ENCODE measurements at places on chromosomes 1 and 21.

DNA sequence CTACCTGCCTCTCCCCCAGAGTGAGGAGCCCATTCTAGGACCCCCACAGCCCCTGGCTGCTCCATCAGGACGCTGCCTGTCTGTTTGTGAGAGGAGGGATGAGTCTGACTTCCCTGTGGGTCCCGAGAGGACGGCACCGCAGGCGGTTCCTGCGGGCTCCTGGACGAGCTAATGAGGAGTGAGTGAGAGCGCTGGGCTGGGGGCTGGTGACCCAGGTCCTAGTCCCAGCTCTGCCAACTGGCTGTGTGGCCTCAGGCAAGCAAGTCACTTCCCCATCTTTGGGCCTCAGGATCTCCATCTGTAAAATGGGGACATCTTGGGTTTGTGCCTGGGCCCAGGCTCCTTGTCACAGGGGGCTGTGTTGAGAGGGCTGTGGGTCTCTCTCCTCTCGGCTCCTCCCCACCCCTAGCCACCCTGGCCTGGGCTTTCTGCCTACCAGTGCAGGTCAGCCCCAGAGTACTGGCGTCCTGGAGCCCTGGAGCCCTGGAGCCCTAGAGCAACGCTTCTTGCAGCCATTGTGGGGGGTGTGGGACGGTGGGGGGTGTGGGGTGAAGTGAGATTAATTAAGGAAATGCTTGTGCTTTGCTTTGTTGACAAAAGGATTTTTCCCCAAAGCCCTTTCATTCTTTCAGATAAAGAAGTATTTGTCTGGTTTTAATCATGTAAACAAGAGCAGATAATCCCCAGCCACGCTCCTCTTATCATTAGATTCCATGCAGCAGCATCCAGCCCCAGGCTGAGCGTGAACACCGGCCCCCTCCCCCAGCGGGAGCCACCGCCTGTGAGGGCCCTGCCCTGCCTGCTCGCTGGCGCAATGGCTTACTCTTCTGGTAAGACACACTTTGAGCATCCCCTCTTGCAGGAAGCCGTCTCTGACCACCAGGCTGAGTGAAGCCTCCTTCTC, 26.8 kb downstream of the SLC1A7 start:
- peak; percentile 62 for DNase-seq

- DNase-seq: no peak
These were observed 37.7 kb upstream of the IGSF21 start for GRCh38 chr1:18069903-18070302.

GRCh38 chr1:173413271-173413707, 63.8 kb upstream of the PRDX6 start:
- no peak for DNase-seq

- no peak for DNase-seq
These were observed 53.1 kb downstream of the S100B start for GRCh38 chr21:46551636-46552241.

- no peak for DNase-seq
These were observed 86.8 kb downstream of the C21orf91 start for GRCh38 chr21:17732306-17732705.

DNA sequence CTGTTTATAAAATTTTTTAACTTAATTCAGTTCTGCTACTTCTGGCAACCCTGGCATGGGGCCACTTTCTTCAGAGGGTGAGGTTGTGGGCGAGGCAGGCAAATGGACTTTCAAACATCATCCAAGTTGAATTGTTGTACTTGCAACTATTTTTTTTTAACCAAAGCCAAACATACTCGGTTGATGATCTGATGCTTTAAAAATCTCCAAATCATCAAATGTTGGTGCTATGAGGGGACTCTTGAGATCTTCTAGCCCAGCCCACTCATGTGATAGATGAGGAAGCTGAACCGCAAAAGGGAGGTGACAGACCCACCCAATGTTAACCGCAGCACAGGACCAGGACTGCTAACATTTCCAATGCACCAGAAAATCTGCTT, 6.7 kb downstream of the SLC1A7 start:
- DNase-seq: no peak

DNA sequence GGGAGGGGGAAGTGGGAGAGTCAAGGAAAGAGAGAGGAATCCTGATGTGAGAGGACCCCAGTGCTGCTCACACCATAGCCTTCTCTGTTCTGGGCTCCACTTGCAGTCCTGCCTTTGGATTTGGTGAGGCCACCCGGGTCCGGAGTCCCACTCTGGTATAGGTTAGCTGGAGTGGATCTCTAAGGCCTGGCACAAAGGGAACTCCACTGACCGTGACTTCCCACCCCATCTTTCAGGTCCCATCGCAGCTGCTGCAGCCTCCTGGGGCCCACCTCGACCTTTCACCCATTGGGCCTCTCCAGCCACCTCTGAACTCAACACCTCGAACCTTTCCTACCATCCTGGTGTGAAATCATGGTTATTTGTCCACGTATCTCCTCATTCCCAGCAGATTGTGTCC, 324.4 kb downstream of the MATN1 start:
- peak; percentile 5 for DNase-seq

DNA sequence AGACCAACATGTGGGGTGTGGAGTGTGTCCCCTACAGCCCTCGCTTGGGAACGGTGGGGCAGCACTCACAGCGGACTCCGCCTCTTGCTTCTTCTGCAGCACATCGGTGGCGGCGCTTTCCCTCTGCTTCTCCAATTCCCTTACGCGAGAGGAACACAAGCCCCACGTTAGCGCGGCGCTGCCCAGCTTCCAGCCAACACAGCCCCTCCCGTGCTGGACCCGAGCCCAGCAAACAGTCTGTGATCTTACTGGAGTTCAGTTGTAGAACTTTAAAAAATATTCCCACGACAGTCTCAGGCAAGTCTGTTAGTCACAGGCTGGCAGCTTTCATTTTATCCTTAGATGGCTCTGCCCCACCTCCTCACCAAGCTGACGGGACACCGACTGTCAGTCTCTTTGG, 13.6 kb downstream of the THAP3 start:
- no peak for DNase-seq

GRCh38 chr1:111517469-111518225, 14.2 kb upstream of the ADORA3 start:
- DNase-seq: no peak

DNA sequence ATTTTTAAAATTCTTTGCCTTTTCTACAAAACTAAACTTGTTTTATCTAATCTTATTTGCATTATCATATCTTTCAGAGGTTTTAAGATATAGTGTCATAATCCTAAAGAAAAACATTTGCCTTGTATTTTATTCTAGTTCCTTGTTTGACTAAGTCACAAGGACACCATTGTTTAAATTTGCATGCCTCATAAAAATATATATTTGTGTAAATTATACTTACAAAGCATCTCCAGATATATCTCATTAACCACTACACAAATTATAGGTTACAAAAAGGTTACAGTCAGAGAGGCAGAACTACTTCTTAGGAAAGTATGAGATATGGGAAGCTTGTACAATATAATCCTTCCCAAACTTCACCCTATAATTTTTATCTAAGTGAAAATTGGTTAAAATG, 4.2 kb upstream of the RGS13 start:
- no peak for DNase-seq

DNA sequence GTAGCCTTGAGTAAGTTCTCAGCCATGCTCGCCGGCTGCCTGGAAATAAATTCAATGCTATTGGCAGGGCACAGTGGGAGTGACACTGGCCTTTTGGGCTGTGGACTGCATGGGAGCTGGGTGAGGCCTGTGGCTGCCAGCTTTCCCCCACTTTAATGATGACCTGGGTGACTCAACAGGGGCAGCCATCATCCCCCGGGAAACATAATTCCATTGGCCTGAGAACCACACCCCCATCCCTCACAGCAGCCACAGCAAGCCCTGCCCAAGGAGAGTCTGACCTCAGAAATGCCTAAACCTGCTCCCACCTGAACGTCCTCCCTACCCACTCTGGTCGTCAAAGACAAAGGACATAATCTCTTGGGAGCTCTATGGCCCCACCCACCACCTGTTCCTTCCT, 384.0 kb downstream of the LTN1 start:
- no peak for DNase-seq

- no peak for DNase-seq
These were observed 89.3 kb downstream of the PHTF1 start for GRCh38 chr1:113669988-113670387.

DNA sequence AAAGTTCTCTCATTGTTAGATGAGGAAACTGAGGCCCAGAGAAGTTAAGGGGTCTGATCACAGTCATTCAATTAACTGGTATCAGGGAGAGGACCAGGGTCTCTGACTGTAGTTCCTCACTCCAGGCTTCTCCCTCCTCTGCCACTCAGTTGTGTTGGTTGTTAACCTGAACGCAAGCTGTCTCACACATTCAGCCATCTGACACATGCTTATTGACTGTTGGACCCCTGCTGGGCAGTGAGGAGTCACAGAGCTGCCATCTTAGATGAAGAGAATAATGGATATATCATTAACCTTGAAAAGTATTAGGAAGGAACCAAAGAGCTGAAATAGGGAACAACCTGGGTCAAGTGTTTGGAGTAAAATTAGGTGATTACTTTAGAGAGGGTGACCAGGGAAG, 194.8 kb downstream of the ZZZ3 start:
- DNase-seq: no peak

GRCh38 chr1:15323989-15324868, 77.2 kb downstream of the FHAD1 start:
- peak; percentile 75 for DNase-seq

- peak; percentile 38 for DNase-seq
These were observed 31.0 kb downstream of the TNNT2 start for GRCh38 chr1:201346337-201346939.

- DNase-seq: no peak
These were observed 10.1 kb downstream of the RAB7B start for GRCh38 chr1:205993068-205993467.

DNA sequence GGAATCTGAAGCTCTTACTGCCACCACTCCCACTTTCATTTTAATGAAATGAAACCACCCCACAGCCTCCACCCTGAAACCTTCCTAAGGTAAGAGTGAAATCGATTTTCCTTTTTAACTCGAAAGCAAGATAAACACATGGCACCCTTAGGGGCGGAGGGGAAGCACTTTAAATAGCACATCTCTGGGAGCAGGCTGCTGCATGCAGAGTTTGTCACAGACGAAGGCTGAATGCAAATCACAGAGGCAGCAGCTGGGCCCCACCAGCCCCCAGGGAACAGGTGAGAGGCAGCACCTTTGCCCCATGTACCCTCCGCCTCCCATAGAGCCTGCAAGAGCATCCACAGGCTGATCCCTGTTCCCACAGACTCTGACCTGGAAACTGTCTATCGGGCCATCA, 60.0 kb upstream of the GRIK3 start:
- no peak for DNase-seq

DNA sequence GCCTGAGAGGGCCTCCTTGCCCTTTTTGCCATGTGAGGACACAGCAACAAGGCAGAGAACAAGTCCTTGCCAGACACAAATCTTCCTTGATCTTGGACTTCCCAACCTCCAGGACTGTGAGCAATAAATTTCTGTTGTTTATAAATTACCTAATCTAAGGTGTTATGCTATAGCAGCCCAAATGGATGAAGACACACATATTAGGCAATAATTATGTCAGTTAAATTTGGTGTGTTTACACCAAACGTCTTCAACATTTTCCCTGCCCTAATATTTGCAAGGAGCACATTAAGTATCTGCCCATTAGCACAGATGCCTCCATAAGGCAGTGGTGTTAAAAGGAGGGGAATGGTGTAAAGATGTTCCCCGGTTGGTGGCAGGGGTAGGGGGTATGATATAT, 94.8 kb downstream of the ETS2 start:
- DNase-seq: no peak

- DNase-seq: peak; percentile 51
These were observed 22.3 kb upstream of the TMEM222 start for GRCh38 chr1:27299385-27300271.

GRCh38 chr1:30505853-30506252, 217.5 kb downstream of the MATN1 start:
- no peak for DNase-seq

DNA sequence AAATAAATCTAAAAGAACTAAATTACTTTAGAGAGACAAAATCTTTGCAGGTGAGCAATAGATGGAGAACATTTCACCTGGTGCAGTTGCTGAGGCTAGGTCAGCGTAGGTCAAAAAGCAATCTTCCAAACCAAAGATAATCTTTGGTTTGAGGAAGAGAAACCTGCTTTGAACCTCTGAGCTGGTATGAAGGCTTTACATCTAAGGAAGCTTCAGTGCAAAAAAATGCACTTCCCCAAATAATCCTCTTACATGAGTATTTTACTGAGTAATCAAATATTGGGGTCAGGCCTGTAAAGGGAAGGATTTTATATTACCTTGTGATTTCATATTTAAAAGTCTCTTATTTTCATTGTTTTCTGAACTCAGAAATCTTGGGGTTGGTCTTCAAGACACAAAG, 223.6 kb downstream of the SRGAP2C start:
- no peak for DNase-seq

DNA sequence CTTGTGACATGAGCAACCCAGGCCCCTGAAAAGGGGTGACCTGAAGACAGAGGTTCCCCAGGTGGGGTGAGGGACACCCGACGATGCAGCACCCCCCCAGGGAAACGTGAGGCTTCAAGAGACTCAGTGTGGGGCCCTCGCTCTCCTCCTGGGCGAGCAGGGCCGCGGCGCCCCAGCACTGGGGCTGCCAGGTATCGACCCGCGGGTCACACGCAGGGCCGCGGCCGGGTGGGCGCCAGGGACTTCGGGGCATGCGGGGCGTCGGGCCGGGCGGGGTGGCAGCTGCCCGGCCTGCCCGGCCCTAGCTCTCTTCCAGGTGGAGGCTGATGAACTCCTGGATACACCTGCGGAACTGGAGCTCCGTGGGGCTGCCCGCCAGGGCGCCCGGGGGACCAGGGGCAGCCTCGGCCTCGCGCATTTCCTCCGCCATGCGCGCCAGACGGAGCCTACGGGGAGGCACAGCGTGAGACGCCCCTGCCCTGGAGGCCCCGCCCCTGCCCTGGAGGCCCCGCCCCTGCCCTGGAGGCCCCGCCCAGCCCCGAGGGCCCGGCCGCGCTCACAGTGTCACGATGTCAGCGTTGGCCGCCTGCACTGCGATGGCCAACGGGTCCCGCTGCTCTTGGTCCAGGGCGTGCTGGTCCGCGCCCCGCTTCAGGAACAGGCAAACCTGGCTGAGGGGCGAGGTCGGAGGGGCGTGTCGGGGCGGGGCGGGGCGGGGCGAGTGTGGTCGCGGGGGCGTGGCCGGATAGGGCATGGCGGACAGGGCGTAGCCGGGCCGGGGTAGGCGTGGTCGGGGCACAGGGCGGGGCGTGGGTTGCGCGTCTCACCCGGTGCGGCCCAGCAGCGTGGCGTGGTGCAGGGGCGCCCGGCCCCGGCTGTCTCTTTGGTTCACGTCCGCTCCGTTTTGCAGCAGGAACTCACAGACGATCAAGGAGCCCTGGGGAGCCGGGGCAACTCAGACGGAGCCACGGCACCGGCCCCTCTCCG, 13.3 kb downstream of the SCNN1D start:
- DNase-seq: peak; percentile 65

- no peak for DNase-seq
These were observed 1.0 kb upstream of the SYNJ1 start for GRCh38 chr21:32728848-32729247.

- DNase-seq: no peak
These were observed 276.1 kb downstream of the RPS6KC1 start for GRCh38 chr1:213327017-213327667.

GRCh38 chr1:175033953-175034352, 10.7 kb upstream of the MRPS14 start:
- no peak for DNase-seq

Data from glutamatergic neuron (in vitro differentiated cells).